ENCODE measurements at places on chromosomes 7 and 10.

DNA sequence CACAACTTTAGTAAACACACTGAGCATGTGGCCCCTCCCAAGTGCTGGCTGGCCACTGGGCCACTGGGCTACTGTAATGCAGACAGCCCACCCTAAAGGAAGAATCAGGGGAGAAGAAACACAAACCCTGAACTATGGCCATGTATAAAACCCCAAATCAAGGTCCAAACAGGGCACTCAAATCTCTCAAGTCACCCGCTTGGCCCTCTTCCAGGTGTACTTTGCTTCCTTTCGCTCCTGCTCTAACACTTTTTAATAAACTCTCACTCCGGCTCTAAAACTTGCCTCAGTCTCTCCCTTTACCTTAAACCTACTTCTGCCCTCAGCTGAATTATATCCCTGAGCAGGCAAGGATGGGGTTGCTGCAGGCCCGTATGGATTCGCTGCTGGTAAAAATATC lies 72.6 kb downstream of the TPK1 start:
- DNase-seq = no peak

DNA sequence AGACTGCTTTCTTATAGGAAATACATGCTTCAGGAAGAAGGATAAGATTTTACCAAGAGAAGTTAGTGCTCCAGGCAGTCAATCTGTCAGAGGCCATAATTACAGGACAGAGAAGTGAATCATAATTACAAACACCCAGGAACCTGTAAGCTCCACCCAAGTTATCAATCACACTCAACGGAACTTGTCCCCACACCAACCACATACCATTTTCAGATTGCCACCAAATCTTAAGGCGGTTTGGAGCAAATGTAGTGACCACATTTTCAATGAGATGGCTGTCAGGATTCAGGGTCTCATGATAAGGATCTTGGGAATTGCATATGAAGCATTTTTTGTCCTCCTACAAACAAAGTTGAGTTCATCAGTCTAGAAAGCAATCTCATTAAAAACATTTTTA lies 4.8 kb downstream of the LAMB1 start:
- no peak for DNase-seq

- DNase-seq = no peak
Observed at GRCh38 chr7:20402747-20403230, 72.1 kb downstream of the ITGB8 start.

GRCh38 chr7:47488969-47489342 lies 93.0 kb downstream of the TNS3 start:
- no peak for DNase-seq

DNA sequence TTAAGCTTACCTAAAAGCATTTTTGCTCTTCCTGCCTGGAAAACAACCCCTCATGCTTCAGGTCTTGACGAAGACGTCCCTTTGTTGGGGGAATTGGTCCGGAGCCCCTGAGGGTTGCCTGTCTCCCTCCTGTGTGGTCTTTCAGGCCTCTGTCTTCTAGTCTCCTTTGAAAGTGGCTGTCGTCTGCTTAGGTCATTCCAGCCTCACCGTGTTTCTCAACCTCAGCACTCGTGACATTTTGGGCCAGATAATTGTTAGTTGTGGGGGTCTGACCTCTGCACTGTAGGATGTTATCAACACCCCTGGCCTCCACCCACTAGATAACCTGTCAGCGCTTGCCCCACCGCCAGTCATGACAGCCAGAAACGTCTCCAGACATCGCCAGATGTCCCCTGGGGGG lies 219.1 kb downstream of the TCF7L2 start:
- DNase-seq = no peak

- DNase-seq = no peak
Observed at GRCh38 chr10:130867446-130868194, 443.9 kb downstream of the TCERG1L start.

DNA sequence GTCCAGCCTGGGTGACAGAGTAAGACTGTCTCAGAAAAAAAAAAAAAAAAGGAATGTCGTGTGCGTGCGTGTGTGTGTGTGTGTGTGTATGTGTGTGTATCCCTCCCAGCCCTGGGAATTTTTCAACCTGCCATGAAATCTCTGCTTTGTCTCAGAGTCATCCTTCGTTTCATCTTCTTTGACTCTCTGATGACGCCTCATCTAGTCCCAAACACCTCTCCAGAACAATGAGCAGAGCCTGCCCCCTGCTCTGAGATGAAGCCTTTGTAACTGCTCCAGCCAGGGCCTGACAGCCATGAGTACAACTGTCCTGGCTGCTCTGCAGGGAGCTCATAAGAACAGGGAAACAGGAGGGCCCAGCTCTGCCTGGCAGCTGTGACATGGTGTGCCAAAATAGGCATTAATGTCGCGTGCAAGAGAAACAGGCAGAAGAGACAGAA lies 149.5 kb downstream of the FAM107B start:
- no peak for DNase-seq

DNA sequence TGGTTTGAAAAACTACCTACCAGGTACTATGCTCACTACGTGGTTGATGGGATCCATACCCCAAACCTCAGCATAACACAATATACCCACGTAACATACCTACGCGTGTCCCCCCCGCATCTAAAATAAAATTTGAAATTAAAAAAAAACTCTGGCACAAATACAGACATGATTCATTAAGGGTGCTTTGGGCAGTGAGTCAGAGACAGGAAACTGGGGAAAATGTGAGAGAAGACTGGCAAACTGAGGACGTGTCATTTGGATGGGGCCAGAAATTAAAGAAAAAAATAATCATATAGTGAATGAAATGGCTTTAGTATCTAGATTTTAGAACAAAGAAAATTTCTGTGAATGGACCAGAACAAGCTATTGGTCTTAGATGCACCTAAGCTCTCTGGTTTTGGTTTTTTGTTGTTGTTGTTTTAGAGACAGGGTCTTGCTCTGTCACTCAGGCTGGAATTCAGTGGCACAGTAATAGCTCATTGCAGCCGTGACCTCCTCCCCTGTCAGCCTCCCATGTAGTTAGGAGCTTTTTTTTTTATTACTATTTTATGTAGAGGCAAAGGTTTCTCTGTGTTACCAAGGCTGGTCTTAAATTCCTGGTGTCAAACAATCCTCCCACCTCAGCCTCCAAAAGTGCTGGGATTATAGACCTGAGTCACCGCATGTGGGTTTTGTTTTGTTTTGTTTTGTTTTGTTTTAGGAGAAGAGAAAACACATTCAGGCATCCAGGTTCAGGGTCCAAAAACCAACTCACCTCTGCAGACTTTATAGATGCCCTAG lies 5.9 kb upstream of the PRSS58 start:
- no peak for DNase-seq

All from stimulated activated CD8-positive, alpha-beta memory T cell treated with anti-CD3 and anti-CD28 coated beads, Interleukin-4, amount 100 ng/mL, for 1 hour (primary cell).